CMK (cell line): ENCODE measurements at places on chromosomes 3 and 15.

DNA sequence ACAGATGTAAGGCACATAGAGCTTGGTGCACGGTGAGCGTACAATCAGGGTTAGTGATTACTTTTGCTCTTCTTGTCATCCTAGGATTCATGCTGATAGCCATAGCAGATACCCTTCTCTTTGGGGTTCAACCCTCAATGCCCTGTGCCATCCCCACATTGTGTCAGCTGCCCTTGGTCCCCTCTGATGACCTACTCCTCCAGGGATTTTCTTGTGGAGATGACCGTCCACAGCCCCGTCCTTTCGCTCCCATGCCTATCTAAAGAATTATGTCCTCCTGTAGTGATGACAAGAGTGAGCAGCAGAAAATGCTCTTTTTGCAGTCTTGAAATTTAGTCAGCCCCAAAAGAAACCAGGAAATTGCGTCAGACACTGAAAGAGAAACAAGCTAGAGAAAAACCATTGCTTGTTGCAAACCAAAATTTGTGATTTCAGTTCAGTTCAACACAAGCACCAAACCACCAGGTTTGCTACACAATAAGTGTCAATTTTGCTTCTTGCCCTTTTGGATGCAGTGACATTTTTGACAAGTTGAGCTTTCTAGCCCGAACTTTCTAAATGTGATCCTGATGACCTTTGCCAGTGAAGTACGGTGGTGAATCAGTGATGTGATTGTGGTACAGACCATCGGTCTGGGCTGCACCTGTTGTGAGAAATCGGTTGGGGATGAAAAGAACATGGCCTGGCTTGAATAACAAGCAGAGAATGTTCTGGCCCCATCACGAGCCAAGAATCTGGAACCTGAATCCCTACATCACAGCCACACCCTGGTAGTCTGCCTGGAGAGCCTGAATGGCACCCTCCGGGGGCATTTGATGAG, 41.3 kb downstream of the CMTM7 start:
- DNase-seq = no peak

DNA sequence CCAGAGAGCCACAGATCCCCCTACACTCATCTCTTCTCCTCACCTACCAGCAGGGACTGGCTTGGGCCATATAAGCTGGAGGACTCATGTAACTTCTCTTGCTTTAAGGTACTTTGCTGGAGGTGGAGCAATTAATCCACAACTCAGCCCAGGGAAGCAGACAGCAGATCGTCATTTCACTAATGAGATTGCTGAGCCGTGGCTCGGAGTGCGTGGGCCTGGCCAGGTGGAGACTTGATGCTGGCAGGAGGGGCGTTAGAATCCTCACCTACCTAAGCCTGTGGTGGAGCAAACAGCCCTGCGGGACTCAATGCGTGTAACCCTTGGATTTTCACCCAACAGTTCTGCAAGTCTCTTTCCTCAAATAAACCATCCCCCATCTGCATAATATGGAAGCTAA, 253.2 kb downstream of the RORA start:
- DNase-seq = no peak

DNA sequence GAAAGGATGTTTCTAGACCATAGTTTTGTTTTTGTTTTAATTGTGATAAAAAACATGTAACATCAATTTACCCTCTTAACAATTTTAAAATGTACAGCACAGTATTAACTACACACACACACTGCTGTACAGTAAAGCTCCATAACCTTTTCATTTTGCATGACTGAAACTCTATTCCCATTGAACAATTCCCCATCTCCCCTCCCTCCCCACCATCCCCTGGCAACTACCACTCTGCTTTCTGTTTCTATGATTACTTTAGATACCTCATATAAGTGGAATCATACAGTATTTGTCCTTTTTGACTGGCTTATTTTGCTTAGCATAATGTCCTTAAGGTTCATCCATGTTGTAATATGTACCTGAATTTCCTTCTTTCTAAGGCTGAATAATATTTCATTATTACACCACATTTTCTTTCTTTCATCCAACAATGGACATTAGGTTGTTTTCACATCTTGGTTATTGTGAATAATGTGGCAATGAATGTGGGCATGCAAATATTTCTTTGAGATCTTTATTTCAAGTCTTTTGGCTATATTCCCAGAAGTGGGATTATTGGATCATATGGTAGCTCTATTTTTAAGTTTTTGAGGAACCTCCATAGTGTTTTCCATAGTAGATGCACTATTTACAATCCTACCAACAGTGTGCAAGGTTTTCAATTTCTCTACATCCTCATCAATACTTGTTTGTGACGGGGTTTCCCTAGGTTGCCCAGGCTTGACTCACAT, 10.7 kb downstream of the CHST14 start:
- no peak for DNase-seq

- no peak for DNase-seq
Measured at GRCh38 chr3:39088889-39089288, 18.5 kb downstream of the GORASP1 start.

DNA sequence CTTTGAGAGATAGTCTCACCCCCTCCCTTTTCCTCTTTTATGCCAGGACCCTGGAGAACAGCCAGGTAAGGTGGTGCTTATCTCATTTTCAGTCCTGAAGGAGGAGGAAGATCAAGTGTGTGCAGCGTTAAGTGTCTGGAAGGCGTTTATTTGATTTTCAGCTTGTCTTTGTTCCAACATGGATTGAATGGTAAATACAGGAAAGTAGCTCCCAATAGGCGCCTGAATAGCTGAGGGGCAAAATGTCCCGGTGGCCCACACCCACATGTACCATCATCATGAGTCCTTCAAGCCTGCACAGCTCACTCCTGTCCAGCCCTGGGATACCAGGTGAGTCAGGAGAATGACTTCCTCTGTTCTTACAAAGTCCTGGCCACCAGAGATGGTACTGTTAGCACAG, 73.5 kb downstream of the CEMIP start:
- no peak for DNase-seq

DNA sequence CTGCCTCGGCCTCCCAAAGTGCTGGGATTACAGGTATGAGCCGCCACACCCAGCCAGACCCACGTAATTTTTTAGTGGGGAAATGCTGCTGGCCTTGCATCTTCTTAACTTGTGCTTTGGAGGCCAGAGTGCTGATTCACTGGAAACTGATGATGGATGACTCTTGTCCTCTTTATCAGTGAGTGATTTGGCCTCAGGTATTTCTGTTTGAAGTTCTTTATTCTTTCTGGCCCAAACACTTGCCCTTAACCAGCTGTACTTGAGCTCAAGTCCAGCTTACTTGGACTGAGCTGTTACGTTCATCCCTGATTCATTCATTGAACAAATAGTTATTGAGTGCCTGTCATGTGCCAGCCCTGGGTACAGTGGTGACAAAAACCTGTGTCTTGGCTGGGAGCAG, 4.2 kb downstream of the PTPN23 start:
- DNase-seq = no peak

GRCh38 chr3:183370391-183370790, 58.0 kb downstream of the MCF2L2 start:
- no peak for DNase-seq

GRCh38 chr3:128873244-128874022, 6.0 kb upstream of the ACAD9 start:
- no peak for DNase-seq

GRCh38 chr15:40421246-40422157, 15.9 kb downstream of the IVD start:
- no peak for DNase-seq

GRCh38 chr3:65497846-65498245, 540.9 kb downstream of the MAGI1 start:
- no peak for DNase-seq

DNA sequence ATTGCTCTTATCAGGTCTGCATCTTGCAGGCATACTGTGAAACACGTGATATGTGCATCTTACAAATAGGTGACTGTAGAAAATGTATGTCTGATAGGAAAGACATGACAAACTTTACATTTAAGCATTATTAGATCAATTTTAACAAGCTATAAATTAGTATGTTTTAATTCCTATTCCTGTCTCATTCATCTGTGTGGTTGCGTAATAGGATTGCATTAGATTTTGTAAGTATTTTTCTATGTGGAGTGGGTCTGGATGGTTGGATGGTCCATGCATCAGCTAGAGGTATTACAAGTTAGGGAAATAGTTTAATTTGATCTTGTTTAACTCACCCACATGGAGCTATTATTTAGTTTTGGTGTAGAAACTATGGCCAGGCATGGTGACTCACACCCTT, 18.8 kb downstream of the ASTE1 start:
- DNase-seq = no peak

DNA sequence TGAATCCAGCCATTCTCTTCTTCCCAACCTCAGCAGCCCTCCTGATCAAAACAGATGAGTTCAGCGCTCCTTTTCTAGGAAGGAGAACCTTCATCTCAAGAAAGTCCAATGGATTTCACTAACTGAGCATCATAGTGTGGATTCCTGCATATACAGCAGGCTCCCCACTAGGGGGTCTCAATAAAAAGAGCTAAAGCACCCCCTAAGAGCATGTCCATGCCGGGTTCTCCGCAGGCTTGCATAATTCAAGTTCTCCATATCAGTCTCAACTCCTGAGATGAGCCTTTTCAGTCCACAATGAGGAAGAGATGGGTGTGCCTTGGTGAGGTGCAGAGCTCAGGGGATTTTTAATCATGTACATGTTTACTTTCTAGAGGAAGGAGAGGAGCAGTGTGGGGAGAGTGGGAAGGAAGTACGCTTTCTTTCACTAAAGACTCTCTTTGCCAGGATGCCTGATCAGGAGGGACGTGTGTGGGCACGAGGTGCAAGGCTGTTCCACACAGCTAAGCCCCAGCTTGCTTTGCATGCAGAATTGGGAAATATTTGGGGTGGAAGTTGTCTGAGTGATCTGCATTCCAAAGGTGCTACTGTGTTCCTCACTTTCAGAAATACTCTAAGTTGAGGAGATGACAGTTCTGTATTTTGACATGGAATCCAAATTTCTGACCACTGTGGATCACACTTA, 563.5 kb downstream of the OCA2 start:
- no peak for DNase-seq

GRCh38 chr3:57152151-57153143, 12.7 kb downstream of the IL17RD start:
- no peak for DNase-seq

DNA sequence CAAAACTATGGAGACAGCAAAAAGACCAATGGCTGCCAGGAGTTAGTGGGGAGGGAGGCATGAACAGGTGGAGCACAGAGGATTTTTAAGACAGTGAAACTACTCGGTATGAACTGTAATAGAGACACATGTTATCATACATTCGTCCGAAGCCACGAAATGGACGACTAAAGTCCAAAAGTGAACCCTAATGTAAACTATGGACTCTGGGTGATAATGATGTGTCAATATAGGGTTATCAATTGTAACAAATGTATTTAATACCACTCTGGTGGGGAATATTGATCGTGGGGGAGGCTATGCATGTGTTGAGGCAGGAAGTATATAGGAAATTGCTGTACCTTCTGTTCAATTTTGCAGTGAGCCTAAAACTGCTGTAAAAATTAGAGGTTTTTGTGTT, 107.0 kb downstream of the CPN2 start:
- DNase-seq = no peak

DNA sequence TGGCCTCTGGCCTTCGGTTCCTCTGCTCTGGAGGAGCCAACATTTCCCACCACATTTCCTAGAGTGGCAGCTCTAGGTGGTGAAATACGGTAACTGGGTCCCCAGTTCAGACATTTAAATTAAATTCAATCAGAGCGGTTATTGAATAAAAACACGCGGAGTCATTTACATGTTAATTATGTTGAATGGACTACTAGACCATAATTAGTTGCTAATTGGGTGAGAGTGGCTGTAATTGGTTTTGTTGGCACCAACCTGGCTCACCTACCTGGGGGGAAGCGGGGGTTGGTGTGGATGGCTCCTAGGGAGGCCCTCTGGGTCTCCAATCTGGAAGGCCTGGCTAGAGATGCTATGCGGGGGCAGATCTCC, 12.7 kb downstream of the SEMA3F start:
- DNase-seq = no peak

DNA sequence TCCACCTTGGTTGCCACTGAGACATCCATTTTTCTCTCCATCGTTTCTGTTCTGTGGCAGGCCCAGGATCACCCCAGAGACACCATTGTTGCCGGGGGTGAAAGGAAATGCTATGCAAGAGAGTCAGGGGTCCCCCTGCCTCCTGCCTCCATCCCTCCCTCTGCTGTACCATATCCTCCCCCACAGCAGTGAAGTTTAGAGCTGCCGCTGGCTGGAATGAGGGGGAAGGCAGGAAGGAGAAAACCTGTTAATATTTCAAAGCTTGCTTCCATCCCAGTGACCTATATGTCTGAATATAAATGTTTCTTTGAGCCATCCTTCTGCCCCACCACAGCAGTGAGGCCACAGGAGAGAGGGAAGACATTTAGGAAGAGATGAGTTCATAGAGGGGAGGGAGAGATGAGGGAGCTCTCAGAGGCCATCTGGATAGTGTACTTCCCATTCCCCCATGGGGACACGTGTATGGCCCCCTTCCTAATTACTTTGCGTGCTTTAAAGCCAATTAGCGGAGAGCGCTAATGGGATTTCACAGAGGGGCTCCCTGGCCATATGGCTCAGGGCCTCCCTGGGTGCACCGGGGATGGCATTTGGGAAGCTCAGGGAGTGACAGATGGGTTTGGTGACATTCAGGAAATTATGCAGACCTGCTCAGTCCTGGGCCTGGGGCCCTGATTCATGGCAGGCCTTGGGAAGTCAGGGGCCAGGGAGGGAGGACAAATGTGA, 40.4 kb upstream of the CHRNB4 start:
- DNase-seq = no peak

DNA sequence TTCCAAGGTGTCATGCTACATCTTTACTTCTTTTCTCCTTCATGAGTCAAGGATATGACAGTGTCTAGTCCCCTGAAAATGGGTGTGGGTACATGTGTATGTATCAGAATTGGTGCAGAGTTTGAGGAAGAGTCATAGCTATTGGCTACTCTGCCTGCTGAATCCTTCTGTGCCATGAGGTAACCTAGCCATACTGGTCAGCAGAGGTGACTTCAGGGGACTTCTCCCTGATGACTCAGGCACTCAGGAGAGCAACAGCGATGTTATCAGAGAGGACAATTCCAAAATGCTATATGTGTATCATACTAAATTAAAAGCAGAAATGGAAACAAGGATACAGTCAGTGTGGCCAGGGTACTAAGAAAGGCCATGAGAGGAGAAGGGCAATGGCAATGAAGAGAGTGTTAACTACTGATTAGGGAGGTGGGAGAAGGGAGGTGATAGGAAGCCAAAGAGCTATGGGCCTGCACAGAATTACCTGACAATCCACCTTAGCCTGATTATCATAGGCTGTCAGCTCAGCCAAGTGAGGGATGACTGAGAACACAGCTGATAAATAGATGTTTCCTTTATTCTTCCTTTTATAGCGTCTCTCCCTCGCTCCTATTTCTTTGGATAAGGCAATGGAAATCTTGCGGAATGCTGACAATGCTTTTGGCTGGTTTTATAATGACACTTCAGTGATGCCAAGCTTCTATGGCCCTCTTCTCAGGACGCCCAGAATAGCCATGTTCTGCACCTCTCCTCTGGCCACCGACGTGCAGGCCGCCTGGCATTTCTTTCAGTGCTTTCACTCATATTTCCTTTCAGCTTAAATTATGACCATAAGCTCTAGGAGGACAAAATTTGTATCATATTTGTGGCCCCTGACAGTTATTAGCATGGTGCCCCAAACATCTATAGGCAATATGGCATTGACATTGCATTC, 90.6 kb downstream of the FGF12 start:
- DNase-seq = no peak
